ENCODE measurements at places on chromosomes 2 and 18. TPM values are rescaled to one million over a fixed set of nuclear protein-coding genes. Genes with fewer than 3 reads are reported as not detected.

DNA sequence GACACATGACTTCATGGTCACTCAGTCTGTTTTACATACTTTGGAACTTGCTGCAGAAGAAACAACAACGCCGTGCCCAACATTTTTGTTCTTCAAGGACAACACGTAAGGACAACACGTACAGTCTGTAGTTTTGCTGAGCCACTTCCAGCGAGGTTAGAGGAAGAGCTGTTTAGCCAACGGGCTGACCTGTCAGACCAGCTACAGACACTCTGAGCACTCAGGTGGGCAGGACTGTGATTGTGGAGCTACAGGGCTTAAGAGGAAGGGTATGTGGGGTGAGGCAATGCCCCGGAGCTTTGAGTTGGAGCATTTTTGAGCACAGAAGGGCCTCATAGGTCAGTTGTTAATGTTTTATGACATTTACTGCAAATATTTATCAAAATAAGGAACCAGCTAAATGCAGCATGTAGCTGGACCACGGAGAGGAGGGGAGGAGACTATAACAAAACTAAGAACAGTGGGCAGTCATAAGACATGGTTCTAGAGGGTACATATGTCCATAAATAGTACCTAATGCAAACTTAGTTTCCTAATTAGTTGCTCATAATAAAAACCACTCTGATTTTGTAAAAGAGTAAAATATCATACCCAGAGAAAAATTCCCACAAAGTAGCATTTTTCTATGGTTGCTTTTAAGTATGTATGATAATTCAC, 26.3 kb upstream of the NPC1 start:
- DNase-seq: no peak
- H3K4me1 ChIP-seq: no peaks in the 10 kb centered on the region
- no peak overlapping the region for H3K4me3 ChIP-seq
- no peaks in the 10 kb centered on the region for H3K27me3 ChIP-seq
- no peaks in the 10 kb centered on the region for H3K36me3 ChIP-seq

- no peak for DNase-seq
- no peak overlapping the region for H3K4me3 ChIP-seq
- H3K4me1 ChIP-seq: peaks cover 21% of the 10 kb centered on the region
- H3K36me3 ChIP-seq: no peaks in the 10 kb centered on the region
These were observed 33.3 kb downstream of the LONRF2 start for GRCh38 chr2:100289020-100289419.

- H3K27ac ChIP-seq: no peak overlapping the region
- H3K4me3 ChIP-seq: no peak overlapping the region
- no peaks in the 10 kb centered on the region for H3K27me3 ChIP-seq
- no peak for DNase-seq
- peaks cover 7% of the 10 kb centered on the region for H3K4me1 ChIP-seq
These were observed 86.9 kb upstream of the MGAT5 start for GRCh38 chr2:134167015-134167414.

DNA sequence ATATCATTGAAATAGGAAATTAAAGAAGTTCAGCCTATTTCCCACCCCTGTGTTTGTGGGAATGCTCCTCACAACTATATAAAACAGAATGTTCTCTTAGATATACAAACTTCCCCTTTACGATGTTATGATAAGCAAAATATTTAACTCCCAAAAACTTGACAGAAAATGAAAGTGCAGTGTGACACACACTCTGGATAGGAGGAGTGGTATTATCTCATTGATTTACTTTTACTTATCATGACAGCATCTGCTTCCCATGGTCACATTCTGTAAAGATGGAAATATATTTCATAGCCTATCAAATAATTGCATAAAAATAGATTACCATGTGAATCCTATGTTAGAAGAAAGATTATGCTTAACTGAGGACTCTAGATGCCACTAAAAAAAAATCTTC, 96.6 kb upstream of the STK17B start:
- DNase-seq: no peak
- no peak overlapping the region for H3K4me3 ChIP-seq
- H3K27ac ChIP-seq: no peak overlapping the region
- H3K4me1 ChIP-seq: no peaks in the 10 kb centered on the region
- H3K36me3 ChIP-seq: no peaks in the 10 kb centered on the region

DNA sequence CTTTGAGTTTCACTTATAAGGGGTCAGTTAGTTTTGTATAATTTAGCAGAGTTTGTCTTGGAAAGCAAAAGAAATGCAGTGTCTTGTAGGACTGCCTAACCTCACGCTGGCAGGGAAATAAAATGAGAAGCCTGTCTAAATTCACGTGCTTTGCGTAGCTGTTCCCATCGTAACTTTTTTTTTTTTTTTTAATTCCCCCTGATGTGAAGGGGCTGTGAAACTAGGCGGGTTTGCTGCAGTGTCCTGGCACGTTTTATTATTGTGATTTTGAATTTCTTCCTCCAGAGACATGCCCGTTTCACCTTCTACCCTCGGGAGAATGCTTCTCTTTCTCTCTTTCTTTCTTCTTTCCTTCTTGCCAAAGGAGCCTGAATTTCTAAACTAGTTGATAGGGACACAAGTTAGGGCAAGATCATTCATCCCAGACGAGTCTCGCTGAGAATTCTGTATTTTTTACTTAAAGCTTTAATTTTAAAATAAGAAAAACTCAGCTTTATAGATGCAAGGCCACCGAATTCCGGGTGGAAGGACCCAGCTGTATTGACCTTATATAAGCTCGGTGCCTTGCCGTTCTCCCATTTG, 2.3 kb downstream of the MEIS1 start:
- H3K27ac ChIP-seq: no peak overlapping the region
- DNase-seq: no peak
- no peak overlapping the region for H3K4me3 ChIP-seq
- peaks cover 15% of the 10 kb centered on the region for H3K4me1 ChIP-seq
- peaks cover 100% of the 10 kb centered on the region for H3K27me3 ChIP-seq

DNA sequence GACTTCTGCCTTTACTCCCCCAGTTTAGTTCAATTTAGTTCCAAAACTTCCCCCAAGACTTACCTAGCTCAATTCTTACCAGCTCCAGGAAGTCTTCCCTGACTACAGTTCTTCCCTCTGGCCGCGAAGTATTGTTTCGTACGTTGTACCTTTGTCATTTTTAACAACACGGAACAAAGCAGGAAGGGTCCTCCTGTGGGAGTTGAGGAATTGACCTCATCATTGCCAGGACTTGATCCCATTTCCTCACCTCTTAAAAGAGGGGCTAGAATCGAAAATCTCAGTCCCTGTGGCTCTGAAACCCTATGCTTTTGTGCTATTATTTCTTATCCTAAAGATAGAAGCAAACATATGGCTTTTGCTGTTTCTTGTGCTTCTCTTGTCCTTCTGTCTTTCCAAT, 187.1 kb downstream of the MYO3B start:
- H3K4me3 ChIP-seq: no peak overlapping the region
- H3K4me1 ChIP-seq: peaks cover 5% of the 10 kb centered on the region
- no peak overlapping the region for H3K27ac ChIP-seq

- peaks cover 7% of the 10 kb centered on the region for H3K27me3 ChIP-seq
- H3K27ac ChIP-seq: no peak overlapping the region
- DNase-seq: no peak
- H3K4me3 ChIP-seq: no peak overlapping the region
- H3K36me3 ChIP-seq: no peaks in the 10 kb centered on the region
These were observed 42.7 kb upstream of the ID2 start for GRCh38 chr2:8639122-8639635.

GRCh38 chr2:1414121-1414520, 858 bp downstream of the TPO start:
- DNase-seq: no peak
- H3K27ac ChIP-seq: no peak overlapping the region
- H3K36me3 ChIP-seq: no peaks in the 10 kb centered on the region
- H3K4me1 ChIP-seq: no peaks in the 10 kb centered on the region
- H3K27me3 ChIP-seq: peaks cover 5% of the 10 kb centered on the region

Gene TRPM8
- 0.54 TPM for total RNA-seq

Gene SCLY
- 79.0 TPM for total RNA-seq

Gene TUBB8B
- total RNA-seq: 0.36 TPM

Gene LRRC30
- total RNA-seq: not detected

Gene PLCD4
- 0.61 TPM for total RNA-seq

Gene MYL12B
- total RNA-seq: 164 TPM

All from H1 (cell line).